Cortex of kidney (tissue), 1 donor: ENCODE measurements at places on chromosomes 6 and 20.

DNA sequence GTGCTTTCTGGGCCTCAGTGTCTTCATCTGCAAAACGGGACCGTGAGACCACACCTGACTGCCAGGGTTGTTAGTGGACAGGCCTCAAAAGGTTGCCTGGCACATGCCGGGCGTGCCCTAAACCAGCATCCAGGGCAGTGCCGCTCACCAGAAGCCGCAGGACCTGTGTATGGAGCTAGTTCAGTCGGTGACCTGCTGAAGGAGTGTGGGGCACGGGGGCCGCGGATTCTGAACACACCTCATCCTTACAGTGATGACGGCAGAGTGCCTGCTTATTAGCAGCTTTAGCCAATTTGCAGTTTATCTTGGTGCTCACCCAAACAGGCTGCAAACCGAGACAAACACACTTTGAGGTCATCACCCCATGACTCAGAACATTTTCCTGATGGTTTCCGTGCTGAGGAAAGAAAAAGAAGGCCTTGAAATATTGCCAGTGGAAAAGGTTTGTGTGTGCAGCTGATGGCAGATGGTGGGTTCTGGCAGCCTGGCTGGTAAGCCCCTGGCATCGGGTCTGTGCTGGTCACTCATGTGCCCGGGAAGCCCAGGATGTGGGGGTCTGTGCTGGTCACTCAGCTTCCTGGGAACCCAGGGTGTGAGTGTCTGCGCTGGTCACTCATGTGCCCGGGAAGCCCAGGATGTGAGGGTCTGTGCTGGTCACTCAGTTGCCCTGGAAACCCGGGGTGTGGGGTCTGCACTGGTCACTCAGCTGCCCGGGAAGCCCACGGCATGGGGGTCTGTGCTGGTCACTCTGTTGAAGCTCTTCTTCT, 153.8 kb downstream of the ERMARD start:
- DNase-seq: no peak

DNA sequence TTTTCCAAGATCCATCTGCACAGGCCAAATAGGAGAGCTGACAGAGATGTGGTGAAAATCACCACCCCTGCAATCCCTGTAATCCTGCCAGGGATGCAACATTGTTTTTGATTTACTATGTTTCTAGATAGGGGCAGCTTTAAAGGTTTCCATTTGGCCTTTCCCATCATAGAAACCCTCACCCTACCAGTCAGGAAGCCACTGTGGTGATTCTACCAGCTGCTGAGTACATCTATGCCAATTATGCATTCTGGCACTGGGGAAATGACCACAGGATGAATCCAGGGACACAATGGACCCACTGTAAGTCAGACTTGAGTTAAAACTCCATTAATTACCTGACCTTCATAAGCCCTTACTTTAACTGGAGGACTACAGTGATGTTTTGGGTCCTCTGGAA, 130.4 kb downstream of the TNFRSF21 start:
- DNase-seq: no peak

DNA sequence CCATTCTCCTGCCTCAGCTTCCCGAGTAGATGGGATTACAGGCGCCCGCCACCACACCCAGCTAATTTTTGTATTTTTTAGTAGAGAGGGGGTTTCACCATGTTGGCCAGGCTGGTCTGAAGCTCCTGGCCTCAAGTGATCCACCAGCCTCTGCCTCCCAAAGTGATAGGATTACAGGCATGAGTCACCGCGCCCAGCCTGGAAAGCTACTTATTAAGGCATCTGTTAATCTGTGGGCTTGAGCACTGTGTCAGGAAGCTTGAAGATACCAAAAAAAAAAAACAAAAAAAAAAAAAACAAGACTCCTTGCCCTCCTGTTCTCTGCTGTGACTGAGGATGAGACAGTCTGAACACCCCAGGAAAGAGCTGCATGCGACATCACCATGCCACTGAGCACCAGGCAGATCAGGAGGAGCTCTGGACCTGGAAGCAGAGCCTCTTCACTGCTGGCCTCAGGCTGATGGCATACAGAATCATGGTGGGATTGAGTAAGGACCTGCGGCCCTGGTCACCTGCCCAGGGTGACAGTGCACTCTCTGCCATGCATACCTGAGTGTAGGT, 166.5 kb upstream of the SNX9 start:
- no peak for DNase-seq

GRCh38 chr20:25600632-25601031, 15.3 kb upstream of the NINL start:
- DNase-seq: no peak

- no peak for DNase-seq
Observed at GRCh38 chr20:4022386-4023286, 7.3 kb upstream of the RNF24 start.

GRCh38 chr6:713351-713750, 20.4 kb upstream of the EXOC2 start:
- DNase-seq: no peak

GRCh38 chr6:142810952-142811514, 133.9 kb downstream of the HIVEP2 start:
- no peak for DNase-seq

DNA sequence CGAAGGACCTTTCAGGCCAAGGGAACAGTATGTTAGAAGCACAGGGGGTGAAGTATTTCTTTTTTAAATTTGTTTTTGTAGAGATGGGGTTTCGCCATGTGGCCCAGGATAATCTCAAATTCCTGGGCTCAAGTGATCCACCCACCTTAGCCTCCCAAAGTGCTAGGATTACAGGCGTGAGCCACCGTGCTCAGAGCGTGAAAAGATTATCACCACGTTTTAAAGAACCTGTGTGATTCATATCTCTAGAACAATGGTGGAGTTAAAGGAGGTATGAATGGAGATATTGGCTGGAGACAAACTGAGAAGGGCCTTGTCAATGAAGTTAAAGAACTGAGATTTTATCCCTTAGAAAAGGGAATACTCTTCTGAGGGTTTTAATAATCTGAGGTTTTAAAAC, 9.7 kb downstream of the ASF1A start:
- no peak for DNase-seq

- no peak for DNase-seq
Observed at GRCh38 chr6:161109366-161109765, 117.8 kb downstream of the MAP3K4 start.

GRCh38 chr6:20838113-20838512, 303.9 kb downstream of the CDKAL1 start:
- DNase-seq: no peak

GRCh38 chr20:20271271-20271670, 96.6 kb upstream of the INSM1 start:
- no peak for DNase-seq

- DNase-seq: no peak
Observed at GRCh38 chr6:34509782-34510181, 43.9 kb downstream of the PACSIN1 start.

- no peak for DNase-seq
Observed at GRCh38 chr6:159039885-159040258, 4.9 kb downstream of the TAGAP start.

- no peak for DNase-seq
Observed at GRCh38 chr6:1552296-1552761, 57.4 kb upstream of the FOXC1 start.

DNA sequence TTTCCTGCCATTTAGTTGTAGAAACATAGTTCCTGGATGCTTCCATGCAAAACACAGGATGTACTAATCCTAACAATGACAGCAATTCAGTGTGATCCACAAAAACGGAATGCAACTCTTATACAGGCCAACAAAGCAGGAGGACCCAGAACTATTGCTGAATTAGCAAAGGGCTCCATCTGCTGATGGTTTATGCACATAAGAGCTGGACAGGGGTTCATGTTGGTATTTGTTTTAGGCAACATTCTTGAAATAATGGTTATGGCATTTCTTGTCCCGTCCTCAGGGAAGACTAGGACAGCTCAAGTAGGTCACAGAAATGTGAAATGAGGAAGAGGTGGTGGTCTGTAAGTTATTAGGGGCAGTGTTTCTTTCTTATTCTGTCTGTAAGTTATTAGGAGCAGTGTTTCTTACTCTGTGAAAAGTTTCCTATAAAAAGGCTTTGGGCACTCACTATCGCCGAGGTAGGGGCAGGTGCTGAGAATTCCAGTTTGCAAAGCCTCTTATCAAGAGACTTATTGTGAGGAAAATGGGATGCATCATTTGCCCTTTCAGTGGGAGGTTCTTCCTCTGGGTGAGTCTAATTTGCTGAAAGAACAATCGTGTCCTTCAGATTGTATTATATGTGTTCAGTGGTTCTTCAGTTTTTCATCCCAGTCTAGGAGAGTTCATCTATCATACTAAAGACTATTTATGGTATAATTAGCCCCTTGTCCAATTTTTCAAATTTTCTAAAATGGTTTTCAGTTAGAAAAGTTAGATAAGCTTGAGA, 171.1 kb downstream of the MCHR2 start:
- no peak for DNase-seq
